Fibroblast of skin of back (primary cell): ENCODE measurements at places on chromosomes 6 and 20.

DNA sequence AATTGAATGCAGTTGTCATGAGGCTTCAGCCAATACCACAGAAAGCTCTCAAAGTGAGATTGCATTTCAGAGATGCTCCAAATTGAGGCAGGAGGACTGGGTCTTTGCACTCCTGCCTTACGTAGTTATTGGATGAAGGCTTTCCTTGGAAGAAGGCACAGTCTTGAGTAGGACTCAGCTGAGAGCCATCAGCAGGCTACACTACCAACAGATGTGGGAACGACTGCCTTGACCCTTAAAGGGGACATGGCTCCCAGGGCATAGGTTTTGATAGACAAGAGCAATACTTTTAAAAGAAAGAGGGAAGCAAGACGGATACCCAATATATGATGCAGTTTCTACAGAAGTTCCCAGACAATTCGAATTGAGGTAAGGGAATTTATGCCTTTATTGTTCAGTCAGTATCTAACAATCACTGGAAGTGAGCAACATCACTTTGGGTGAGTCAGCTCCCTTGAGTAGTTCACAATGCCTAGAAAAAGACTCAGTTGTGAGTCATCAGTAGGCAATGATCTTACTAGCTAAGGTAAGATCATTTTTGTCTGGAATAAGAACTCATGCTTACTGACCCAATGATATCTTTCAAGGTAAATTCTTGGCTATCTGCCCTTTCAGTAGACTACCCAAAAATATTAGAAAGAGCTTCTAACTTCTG is 390.8 kb downstream of the GJA1 start:
- peak; percentile 91 for DNase-seq

DNA sequence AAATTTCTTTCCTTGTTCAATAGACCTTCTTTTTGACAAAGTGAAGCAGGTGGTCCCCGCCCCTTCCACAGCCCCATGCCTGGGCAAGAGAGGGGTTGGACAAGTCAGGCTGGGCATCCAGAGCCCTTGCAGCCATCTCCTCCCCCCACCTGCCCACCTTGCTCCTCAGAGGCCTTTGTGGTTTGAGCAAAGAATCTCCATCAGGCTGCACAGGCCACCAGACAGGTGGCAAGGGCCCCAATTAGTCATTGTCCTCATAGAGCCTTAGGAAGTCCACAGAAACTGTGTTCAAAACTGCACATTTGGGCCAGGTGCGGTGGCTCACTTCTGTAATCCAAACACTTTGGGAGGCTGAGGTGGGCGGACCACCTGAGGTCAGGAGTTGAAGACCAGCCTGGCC is 1.5 kb upstream of the MAPK13 start:
- DNase-seq, result no peak

DNA sequence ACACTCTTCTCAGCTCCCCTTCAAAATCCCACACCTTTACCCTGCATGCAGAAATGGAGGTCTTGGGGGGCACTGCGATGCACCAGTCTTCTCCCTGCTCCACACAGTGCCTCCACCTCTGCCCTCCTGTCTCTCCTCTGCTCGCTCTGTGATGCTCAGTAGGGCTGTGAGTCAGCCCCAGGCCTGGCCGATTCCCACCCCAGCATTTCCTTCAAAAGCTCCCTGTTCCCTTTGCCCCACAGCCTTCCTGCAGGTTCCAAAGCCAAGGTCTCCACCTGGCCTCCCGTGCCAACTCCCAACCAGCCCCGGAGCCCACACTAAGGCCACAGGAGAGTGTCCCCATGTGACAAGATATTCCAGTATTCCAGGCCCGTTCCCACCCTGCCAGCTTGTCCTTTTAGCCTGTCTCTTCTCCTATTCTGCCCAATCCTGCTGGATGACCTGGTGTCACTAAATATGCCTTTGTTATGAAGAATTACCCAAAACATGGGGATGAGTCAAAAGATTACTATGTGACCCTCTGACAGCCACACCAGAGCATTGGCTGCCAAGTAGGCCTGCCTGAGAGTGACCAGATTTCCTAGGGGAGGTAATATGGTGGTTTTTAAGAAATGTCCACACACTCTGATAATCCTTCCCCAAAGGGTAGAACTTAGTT is 118.9 kb upstream of the NXT1 start:
- DNase-seq, result peak; percentile 70

DNA sequence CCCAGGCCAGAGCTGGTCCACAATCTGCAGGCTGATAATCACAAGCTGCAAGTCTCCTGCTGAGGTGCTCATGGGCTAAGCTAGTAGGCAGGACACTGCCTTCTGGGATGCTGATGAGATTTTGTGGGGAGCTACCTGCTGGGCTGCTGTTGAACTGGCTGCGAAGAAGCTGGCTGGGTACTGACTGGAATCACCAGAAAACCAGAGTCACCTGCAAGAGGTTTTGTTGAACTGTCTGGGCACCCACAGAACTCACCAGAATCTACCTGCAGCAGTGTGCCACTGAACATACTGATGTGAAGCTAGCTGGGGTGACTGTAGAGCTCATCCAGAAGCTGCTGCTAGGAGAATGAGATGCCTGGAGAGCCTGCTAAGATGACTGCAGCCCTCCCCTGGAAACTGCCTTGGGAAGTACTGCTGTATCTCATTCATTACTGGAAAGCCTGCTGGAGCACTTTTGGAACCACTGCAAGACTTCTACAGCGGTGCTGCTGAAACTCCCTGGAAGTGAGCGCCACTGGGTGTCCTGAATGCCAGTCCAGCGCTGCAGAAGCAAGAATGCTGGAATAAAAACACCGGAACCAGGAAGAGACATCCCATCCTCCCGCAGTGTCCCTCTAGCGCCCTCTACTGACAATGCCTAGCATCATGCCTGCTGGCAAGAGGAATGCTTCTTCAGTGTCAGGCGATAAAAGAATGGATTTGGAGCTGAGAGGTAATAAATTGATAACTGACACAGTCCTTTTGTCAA is 64.9 kb upstream of the ARHGAP18 start:
- DNase-seq, result peak; percentile 81

DNA sequence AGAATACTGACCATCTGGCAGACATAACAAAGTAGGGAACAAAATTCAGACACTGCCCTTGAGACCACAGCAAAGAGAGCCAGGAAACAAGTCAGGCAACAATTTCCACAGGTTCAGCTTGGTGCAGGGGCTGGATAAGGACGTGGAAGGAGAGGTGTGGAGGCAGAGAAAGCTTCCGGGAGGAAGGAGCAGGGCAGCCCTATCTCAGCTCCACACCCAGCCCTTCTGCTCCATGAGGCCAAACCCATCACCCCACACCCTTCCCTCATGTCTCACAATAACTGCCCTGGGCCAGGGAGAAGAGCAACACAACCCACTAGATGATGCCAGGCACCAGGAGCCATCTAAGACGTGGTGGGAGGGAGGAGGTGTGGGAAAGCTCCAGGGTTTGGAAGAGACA is 5.8 kb downstream of the SNHG17 start:
- DNase-seq, result no peak

DNA sequence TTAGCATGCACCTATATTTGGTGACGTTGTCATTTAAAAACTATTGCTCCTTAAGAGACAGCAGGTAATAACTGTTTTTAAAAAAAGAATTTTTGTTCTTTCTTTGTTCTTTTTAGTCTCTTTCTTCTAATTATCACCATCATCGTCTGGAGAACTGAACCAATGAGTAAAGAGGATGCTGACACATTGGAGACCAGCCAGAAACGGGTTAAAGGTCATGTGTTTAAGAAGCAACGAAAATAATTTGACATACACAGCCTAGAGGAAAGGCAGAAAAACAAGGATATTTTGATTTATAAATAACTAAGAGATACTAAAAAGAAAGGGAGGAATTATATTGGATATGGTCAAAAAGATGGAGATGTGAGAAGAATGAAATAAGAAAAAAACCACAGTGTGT is 19.2 kb upstream of the FYN start:
- no peak for DNase-seq

GRCh38 chr6:11773013-11773412 is 5.6 kb downstream of the ADTRP start:
- no peak for DNase-seq

GRCh38 chr6:70315079-70315751 is 12.3 kb upstream of the COL9A1 start:
- DNase-seq, result no peak

DNA sequence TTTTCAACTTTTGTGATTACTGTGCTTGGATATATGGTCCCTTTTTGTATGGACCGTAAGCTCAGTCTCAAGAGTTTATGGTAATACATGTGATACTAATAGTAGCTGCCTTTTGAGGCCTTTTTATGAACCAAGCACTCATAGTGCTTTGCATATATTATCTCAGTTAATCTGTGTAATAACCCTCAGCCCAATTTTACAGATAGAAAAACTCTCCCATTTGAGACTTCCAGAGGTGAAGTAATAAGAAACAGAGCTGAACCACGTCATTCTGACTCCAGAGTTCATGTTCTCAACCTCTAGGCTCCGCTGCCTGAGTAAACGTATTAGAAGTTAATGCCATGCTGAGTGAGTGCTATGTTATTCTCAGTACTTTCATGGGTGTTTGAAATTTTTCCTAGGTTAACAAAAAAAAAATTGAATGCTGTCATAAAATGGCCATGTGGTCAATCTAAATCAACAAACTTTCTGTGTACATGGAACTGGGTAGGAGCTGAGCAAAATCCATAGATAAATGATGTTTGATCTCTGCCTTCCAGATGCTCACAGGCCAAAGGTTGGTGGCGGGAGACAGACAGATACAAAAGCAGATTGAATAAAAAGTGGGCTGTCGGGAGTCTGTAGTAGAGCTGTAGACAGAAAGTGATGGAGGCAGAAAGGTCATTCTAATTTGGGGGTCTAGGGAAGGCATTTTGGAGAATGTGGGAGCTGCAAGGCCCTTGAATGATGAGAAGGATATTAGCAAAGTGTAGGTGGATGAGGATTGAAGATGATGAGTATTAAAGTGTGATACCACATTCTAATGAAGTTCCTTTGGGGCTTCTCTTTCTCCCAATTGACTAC is 22.6 kb upstream of the ELOVL2 start:
- no peak for DNase-seq

GRCh38 chr6:52077180-52077884 is 10.1 kb downstream of the PKHD1 start:
- DNase-seq, result no peak

- peak; percentile 84 for DNase-seq
These were observed 44.9 kb upstream of the FAM83B start for GRCh38 chr6:54801669-54802068.

- DNase-seq, result peak; percentile 71
These were observed 174.7 kb downstream of the ZFAND3 start for GRCh38 chr6:37994223-37994622.

GRCh38 chr20:55342822-55343221 is 662.5 kb downstream of the CBLN4 start:
- DNase-seq, result no peak

- no peak for DNase-seq
These were observed 62.8 kb upstream of the LRRC1 start for GRCh38 chr6:53731866-53732636.

DNA sequence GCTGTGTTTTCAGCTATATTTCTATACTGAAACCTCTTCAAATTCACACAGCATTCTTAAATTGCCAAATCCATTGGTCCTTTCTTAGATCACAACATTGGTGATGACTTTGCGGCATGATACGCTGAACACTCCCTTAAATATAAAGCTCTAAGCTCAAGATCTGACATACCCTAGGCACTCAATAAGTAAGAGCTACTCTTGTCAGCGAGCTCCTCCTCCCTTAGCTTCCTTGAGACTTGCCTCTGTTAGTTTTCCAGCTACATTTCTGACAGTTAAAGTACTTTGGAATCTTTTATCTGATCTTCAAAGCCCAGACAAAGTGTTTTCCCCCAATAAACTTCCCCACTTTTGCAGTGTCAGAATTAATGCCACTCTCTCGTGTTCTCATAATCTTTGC is 117.0 kb downstream of the HIVEP2 start:
- DNase-seq, result no peak

DNA sequence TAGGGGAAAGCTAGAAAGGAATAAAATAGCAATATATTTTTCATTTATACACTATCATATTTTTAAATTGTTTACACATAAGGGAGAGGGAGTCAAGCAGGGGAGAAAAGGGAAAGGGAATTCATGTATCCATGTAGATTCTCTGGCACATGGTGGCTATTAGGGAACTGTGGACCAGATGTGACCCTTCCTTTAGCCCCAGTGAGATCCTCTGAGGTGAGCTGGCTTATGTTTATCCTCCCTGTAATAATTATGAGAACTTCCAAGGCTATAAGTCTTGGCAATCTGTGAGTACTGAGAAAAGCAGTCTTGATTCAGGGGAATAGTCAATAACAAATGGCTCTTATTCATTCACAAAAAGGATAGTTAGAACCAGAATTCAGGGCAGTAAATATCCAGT is 42.6 kb downstream of the TSBP1 start:
- DNase-seq, result no peak

- peak; percentile 53 for DNase-seq
These were observed 241.4 kb downstream of the IBTK start for GRCh38 chr6:82006027-82006738.

GRCh38 chr20:58494923-58495622 is 20.1 kb downstream of the APCDD1L start:
- no peak for DNase-seq

GRCh38 chr6:83860782-83861495 is 1.4 kb downstream of the CYB5R4 start:
- no peak for DNase-seq

DNA sequence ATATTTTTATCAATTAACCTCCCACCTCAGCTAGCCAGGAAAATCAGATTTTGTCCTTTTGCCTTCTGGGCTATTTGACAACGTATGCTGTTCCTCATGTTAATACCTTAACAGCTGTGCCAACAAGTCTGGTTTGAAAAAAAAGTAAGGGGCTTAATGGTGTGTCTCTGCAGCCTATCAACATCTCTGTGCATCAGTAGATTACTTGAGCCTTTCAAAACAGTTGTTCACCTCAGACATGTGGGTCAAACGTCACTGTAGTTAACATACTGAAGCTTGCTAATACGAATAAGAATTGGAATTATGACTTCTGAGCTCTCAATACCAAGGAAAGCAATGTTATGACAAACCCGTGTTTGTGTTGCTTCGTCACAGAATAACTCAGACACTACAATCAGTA is 23.0 kb downstream of the CEP57L1 start:
- DNase-seq, result no peak

DNA sequence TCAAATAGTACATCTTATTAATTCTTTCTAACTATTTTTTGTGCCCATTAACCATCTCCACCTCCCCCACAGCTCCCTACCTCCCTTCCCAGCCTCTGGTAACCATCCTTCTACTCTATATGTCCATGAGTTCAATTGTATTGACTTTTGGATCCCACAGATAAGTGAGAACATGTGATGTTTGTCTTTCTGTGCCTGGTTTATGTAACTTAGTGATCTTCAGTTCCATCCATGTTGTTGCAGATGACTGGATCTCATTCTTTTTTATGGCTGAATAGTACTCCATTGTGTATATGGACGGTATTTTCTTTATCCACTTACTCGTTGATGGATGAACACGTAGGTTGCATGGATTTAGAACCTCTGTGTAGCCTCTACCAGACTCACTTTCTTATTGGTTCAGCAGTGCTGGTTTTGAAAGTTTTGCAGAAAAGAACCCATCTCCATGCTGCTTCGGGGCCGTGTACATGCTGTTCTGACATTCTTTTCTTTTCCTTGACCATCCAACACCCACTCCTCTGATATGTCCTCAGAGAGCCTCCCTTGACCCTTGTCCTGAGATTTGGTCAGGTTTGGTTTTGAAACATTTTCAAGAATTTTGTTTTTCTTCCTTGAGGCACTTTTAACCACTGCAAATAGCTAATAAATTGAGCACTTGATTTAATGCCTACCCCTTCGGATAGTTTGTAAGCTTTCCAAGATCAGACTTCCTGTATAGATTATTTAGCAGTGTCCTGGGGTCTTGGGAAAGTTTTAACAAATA is 231.2 kb upstream of the ZFP64 start:
- DNase-seq, result peak; percentile 31
